NCI-H524 (cell line): ENCODE measurements at places on chromosomes 2 and 18.
A peak's percentile ranks its signal among the peaks of the same experiment; 100 is the strongest.

DNA sequence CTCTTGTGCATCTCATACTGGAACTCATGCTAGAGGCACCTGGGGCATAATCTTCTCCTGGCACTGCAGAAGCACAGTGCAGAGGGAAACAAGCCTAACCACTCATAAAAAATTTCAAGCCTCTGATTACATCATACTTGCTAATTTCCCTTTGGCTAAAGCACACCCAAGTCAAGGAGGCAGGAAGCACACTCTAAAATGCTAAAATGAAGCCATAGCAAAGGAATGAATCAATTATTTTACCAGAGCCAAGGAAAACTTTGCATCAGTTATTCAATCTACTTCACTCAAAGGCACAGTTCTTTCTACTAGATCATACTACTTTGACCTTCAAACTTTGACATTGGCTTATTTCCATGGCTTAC is 79.6 kb upstream of the SPOPL start:
- DNase-seq: no peak

- no peak for DNase-seq
Observed at GRCh38 chr2:20645301-20645701, 5.6 kb downstream of the HS1BP3 start.

GRCh38 chr18:23872701-23873550 is 141.6 kb upstream of the TTC39C start:
- no peak for DNase-seq

DNA sequence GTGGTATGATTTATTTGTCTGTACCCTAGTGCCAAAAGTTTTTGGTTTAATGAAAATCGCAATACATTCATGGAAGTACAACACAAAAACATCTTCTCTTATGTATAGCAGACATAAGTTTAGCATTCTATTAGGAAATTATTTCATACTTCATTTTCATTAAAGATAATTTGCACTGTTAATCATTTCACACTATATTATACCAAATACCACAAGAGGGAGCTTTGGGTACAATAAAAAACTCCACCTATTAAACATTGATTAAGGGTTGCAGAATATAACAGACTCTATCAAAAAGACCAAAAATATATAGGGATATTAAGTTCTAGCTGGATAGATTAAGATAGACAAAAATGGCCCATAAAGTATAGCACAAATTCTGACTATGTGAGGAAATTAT is 79.0 kb downstream of the SLC66A3 start:
- DNase-seq: no peak

DNA sequence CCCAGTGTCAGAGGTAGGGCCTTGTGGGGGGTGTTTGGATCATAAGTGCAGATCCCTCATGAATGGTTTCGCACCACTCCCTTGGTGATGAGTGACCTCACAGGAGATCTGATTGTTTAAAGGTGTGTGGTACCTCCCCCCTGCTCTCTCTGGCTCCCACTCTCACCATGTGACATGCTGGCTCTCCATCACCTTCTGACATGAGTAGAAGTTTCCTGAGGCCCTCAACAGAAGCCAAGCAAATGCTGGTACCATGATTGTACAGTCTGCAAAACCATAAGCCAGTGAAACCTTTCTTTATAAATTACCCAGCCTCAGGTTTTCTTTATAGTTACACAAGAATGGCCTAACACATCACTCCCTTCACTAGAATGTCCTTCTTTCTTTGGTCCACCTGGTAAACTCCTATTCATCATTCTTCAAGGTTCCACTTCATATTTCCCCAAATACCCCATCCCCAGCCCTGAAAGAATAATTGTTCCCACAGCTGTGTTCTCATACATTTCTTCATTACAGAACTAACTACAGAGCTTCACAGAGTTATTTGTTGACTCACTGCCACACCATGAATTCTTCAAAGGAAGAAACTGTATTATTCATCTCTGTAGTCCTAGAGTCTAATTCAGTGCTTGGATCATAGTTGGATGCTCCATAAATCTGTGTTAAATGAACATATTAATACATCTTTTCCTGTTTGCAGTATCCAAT is 81.2 kb upstream of the STK17B start:
- DNase-seq: no peak

- no peak for DNase-seq
Observed at GRCh38 chr2:9462886-9463697, 11.3 kb upstream of the IAH1 start.

- DNase-seq: no peak
Observed at GRCh38 chr2:191574232-191574631, 103.7 kb upstream of the NABP1 start.

- no peak for DNase-seq
Observed at GRCh38 chr18:79939096-79939495, 12.4 kb downstream of the SLC66A2 start.

GRCh38 chr18:70432804-70433400 is 144.1 kb downstream of the SOCS6 start:
- no peak for DNase-seq

DNA sequence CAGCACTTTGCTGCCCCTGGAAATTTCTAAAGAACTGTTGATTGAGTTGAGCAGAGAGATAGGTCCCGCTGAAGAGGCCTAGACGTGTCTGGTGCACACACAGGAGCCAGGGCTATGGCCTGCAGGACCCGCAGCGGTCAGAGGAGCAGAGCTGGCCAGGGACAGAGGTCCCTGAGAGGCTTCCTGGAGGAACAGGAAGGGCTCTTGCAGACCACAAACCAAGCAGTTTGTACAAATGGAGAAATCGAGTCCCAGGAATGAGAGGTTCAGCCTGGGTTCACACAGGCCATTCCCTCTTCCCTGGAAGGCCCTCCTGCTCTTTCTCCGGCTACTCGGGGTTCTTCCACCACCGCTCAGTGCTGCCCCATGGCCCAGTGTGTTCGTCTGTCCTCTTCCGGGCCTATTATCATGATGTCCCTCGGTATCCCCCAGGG is 1.2 kb upstream of the BIN1 start:
- no peak for DNase-seq

DNA sequence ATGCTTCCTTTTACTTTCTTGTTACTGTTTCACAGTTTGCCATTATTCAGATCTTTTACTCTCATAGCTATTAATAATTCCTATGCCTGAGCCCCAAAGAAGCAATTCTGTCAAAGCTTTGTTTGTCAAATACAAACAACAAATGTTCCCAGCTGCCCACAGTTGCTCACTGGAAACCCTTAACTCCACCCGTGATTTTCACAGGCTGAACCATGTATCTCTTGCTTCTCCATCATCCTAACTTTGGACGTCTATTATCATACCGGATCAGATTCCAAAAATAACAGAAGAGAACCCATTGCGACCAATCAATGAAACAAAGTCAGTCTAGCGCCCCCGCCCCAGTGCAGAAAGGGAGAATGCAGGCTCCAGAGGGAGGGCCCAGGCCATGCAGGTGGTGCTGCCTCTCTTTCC is 24.2 kb downstream of the COLEC12 start:
- DNase-seq: no peak

DNA sequence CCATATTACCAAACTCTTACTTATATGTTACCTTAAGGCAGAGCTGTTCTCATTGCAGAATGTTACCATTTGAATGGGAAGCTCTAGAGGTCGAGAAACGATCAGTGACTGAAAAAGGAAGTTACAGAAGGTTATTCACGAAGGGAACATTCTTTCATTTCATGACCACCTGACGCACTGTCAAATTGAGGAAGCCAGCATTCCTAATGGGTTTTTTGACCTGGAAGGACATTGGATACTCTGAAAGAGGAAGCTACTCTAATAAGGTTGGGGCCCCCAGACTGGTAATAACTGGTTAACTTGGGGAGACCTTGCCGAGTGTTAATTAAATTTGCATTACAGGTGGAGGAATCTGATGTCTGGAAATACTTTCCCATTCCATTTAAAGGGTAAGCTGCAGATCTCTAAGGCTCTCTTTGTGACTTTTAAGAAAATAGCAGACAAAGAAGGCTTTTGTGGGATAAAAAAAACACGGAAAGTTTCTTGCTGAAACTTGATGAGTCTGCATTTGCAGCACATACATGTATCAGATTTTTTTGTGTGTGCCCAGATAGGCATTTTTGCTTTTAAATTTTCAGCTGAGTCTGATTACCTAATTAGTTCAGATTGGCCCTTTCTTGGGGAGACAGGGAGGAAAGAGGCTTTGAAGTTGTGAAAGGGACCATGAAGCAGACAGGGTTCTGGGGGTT is 137.1 kb downstream of the LTBP1 start:
- no peak for DNase-seq

- no peak for DNase-seq
Observed at GRCh38 chr2:175414191-175414881, 232.8 kb upstream of the ATP5MC3 start.

GRCh38 chr18:70462078-70462439 is 173.2 kb downstream of the SOCS6 start:
- DNase-seq: no peak

GRCh38 chr2:29143657-29144056 is 28.4 kb downstream of the CLIP4 start:
- DNase-seq: no peak

- DNase-seq: no peak
Observed at GRCh38 chr18:71485611-71486010, 1058.5 kb downstream of the CBLN2 start.

- no peak for DNase-seq
Observed at GRCh38 chr2:144211826-144212225, 308.1 kb downstream of the ZEB2 start.

DNA sequence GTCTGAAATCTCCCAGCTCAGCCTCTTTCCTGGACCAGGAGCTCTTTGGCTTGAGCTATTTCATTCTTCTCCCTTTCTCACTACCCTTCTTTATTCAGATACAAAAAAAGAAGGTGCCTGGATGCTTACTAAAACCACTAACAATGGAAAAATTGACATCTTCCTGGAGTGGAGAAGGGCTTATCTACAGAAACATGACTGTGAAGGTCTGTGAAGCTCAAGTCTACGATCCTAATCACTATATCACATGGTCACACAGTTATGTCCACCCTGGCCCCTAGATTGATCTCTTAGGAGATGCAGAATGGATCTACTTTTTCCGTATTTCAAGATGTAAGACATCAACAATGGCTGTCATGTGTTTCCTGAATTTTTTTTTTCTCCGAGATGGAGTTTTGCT is 5.7 kb upstream of the KRCC1 start:
- no peak for DNase-seq

GRCh38 chr18:79449551-79450288 is 54.0 kb downstream of the NFATC1 start:
- no peak for DNase-seq

- DNase-seq: no peak
Observed at GRCh38 chr18:54086046-54086802, 138.2 kb downstream of the MBD2 start.

DNA sequence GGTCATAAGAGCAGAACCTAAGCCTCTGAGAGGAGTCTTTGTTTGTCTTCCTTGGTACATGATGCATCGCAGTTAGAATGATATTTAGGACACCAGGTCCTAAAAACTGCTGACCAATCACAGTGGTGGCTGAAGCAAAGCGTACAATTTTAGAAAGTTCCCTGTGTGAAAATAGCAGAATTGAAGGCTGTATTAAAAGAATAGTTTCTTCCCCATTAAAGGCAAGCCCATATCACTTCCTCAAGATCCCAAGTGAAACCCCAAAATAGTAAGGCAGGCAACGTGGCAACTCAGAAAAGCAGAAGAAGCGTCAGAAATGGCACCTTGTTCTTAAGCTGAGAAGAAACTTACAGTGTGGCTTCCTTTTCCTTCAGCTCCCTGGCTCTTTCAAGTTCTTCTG is 154.8 kb upstream of the PGAP1 start:
- no peak for DNase-seq

GRCh38 chr2:168029071-168029470 is 218.3 kb downstream of the STK39 start:
- DNase-seq: no peak

- no peak for DNase-seq
Observed at GRCh38 chr18:42578792-42579191, 536.7 kb downstream of the RIT2 start.

DNA sequence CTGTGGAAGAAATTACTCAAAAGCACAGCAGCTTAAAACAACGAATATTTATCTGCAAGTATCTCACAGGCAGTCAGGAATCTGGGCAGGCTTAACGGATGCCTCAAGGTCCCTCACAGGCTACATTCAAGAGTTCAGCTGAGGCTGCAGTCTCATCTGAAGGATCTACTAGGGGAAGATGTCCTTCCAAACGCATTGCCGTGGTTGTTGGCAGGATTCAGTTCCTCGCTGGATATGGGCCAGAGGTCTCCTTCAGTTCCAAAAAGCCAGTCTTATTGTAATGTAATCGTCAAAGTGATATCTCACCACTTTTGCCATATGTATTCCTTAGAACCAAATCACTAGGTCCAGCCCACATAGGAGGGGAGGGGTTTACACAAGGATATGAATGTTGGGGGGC is 98.2 kb upstream of the EPAS1 start:
- no peak for DNase-seq

DNA sequence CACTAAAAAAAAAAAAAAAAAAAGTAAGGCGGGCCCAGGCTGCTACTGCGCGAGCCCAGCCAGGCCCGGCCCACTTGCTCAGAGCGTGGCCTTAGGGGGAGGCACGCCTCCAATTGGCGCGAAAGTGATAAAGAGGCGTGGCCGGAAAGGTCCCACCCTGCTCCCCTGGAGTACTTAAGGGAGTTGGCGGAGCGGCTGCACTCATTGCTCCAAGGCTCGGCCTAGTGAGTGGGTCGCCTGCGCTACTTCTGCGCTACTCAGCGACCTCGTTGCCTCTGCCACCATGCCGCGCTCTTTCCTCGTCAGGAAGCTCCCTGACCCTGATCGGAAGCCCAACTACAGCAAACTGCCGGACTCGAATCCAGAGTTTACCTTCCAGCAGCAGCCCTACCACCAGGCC is 36.9 kb downstream of the UNC80 start:
- no peak for DNase-seq

DNA sequence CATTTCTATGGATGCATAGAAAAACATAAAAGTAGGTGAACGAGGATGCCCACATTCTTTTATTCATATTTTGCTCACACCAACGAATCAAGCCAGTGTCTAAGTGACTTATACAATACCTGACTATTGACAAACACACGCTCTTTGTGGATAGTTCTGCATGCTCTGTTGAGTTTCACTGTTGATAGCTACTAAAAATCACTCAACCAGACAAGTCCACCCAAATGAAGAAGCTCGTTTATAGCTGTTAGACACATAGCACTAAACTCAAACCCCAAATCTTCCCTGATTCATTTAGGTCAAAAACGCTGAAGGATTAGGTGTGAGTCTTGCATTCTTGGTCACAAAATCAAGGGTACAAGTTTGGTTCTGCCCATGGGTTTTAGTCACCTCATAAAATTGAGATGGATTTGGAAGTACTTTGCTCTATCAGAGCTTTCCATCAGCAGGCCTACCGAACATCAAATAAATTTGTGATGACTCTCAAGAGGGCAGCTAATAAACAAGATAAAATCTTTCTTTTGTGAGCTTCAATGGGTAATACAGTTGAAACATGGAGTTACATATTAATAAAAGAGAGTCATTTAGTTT is 92.7 kb upstream of the ETAA1 start:
- DNase-seq: no peak

DNA sequence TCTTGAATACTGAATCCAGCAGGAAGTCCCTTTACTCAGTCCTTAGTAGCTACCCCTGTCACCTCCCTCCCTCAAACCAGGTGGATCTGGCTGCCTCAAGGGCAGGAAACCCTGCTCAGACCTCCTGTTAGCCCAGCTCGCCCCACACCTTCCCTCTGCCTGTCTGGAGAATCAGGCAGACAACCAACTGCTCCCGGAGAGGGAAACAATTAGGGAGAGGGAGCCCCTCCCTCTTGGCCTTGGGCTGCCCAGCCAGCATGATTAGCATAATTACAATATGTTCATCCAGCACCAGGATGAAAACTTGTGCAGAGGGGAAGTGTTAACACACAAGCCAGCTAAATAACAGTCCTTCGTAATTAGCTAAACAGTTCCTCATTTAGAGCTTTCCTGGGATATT is 185.5 kb downstream of the C1D start:
- peak; percentile 66 for DNase-seq
